ENCODE measurements at places on chromosomes 1 and 21.

DNA sequence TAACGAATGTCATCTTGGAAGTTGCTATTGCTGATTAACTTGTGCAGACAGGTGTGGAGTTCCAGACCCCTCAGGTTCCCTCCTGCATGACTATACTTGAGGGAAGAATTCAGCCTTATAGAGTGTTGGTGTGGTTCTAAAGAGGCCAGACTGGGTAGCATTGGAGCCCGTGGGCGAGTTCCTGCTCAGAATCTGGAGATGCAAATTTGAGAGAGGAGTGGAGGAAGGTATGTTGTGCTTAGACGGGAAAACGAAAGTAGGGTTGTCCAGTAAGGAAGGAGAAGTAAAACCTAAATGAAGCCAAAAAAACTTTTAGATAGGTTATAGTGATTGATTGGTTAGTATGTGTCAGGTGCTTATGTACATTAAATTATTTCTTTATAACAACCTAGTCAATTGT is 79.2 kb downstream of the ZNF326 start:
- no peak for DNase-seq

DNA sequence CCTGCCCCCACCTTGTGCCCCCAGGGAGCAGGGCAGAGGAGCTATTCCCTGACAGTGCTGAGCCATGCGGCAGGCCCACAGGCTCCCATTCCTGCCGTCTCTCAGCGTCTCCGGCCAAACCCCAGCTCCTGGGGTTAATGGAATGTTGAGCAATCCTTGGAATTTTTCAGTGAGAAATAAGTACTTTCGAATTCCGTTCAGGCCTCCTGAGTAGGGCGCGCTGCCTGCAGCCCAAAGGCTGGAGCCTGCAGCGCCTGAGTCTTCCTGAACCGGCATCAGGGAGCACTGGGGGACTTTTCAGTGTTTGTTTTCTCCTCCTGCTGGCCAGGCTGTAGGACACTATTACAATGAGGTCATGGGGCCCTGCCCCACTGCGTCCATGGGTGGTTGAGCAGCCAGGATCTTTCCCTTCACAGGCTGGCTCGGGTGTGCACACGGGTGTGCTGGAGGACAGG is 33.3 kb upstream of the CSF1 start:
- DNase-seq, result no peak

DNA sequence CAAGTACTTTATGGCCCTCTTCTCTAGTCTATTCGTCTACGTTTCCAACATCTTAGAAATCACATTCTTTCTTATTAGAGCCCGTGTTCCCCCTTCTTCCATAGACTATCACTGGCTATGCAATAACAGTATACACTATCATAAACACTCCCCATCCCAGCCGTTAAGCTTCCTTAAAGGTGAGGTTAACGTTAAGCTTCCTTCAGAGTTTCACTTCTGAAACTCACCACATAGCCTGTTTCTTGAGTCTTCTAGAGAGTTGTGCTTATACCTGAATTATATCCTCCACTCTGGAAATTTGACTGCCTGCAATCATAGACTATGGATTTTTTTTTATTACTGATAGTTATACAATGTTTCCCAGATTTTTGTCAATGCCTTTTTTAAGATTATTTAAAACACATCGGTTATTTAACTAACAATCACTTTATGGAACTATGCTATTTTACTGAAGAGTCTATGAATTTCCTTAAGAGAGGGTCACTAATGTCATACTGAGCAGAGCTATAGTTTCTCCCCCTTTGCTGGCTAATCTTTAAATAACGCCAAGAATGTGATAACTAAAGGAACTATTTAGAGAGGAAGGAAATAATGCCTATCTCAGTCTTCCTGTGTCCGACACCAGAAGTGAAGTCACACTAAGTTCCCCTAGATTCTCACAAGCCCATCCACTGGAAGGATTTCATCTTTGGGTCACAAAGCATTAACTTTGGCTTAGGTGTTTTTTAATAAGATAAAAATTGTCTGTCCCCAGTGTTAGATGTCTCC is 16.8 kb downstream of the FCER1A start:
- DNase-seq, result no peak

DNA sequence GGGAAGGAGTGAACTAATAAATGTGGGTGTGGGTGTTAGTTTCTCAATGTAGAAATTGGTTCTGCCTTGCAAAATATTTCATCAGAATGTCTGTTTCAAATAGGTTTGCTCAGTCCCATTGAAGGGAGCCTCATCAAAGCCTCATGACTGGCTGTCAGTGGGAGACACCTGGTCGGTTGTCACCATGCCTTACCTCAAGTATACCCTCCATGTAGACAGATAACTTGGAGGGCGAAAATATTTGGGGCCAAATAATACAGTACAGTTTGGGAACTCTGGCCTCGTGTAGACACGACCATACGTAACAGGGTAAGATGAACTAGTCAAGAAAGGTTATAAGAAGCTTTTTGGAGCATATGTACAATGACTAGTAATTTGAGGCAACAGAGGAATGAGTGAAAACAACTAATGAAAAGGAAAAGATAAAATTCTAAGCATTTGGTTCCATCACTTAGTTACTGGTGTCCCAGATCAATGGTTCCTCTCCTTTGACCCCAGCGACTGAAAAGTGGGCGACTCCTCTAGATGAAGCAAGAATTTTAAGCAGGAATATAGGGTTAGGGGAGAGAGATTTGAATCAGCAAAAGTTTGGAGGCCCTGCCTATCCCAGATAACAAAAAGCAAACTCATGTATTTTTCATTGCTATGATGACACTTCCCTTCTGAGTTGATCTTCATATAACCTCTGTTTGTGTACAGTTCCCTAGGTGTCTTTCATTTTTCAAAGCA is 163.9 kb downstream of the LRRC40 start:
- DNase-seq, result no peak

GRCh38 chr1:158153179-158153578 is 27.5 kb upstream of the CD1D start:
- DNase-seq, result no peak

DNA sequence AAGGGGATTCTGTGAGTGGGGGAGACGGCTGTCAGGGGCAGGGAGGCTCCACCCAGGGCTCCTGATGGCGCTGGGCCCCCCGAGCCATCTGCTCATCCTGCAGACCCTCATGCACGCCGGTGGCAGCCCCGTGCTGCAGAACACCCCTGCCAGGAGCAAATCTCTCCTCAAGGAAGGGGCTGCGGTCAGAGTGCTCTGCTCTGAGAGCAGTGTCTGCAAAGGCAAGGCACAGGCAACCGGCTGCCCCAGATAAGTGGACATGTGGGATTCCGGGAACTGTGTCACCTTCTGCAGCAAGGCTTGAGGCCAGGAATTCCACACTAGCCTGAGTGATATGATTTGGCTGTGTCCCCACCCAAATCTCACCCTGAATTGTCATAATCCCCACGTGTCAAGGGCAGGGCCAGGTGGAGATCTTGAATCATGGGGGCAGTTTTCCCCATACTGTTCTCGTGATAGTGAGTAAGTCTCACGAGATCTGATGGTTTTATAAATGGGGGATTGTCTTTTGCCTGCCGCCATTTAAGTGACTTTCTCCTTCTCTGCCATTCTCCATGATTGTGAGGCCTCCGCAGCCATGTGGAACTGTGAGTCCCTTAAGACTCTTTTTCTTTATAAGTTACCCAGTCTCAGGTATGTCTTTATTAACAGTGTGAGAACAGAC is 101.0 kb downstream of the PDE9A start:
- no peak for DNase-seq

DNA sequence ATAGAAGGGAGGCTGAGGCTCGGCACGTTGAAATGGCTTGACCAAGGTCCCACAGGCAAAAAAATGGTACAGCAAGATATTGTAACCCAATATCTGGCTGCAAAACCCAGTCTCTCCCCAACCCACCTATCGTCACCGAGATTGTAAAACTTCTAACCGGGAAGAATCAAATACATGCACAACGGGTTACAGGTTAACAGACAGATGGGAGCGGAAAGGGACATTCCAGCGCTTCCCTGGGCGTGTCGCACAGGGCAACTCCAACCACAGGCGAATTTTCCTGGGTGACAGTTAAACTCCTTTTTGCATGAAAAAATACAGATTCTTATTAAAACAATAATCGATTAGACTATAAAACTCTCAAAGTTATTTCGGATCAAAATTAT is 31.8 kb upstream of the JUN start:
- DNase-seq, result no peak

DNA sequence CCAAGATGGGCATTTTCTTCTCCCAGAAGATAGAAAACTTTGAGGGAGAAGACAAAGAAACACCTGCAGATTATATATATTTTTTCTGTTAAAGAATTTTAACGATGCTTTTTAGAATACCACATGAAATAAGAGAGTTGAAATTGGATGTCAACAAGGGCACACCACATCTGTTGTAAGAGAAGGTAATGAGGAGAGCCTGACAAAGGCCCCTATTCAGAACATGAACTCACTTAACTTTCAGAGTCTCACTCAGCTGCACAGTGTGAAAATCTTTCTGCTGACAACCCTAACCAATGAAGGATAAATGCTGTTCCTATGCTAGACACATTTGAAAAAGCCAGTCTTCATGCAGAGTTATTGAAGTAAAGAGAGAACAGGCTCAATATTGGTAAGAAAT is 7.3 kb downstream of the KRTAP22-2 start:
- no peak for DNase-seq

- DNase-seq, result no peak
Observed at GRCh38 chr1:204341380-204341779, 18.3 kb downstream of the PLEKHA6 start.

- DNase-seq, result peak; percentile 36
Observed at GRCh38 chr1:113835686-113836290, 23.5 kb upstream of the RSBN1 start.

GRCh38 chr1:192879406-192879805 is 70.6 kb downstream of the RGS2 start:
- no peak for DNase-seq

- no peak for DNase-seq
Observed at GRCh38 chr1:154802982-154803920, 66.8 kb downstream of the KCNN3 start.

- no peak for DNase-seq
Observed at GRCh38 chr1:15902882-15903281, 55.4 kb downstream of the SPEN start.

DNA sequence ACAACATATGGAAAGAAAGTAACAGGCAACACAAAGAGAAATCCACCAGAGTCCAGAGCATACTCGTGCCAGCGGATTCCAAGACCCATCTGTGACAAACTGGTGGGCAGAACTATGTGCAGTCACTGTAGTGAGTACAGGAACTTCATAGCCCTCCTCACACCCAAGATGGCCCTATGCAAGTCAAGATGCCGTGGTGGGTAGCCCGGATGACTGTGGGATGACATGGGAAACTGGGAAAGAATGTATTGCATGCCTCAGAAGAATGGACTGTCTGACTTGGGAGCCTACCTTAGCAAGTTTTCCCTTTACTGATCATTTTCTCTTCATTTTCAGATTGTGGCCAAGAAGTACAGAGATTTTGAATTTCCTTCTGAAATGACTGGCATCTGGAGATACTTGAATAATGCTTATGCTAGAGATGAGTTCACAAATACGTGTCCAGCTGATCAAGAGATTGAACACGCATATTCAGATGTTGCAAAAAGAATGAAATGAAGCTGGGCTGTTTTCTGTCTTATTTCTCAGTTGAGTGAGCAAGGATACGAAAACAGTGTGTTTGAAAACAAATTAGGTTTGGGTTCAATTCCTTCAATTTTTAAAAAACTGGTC is 47.3 kb downstream of the CLIC6 start:
- no peak for DNase-seq

DNA sequence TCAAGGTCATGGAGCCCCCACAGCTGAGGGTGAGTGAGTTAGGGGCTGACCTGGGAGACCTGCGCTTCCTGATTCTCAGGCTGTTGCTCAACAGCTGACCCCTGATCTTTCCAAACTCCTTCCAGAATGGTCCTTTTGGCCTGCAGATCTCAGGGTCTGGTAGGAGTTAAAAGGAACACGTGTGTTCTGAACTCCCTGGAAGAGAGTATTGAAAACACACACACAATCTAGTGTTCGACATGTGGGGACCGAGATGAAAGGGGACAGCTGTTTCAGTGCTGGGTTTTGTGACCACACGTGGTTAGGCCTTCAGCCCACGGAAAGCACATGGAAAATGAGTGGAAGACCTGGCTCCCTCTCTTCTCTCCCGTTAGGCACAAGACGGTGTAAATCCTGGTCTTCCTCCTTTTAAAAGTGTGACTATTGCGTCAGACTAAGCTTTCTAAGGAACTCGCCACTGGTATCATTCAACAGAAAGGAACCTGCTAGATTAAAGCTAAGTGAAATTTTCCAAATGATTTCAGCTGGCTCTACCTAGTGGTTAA is 49.6 kb downstream of the RUNX1 start:
- DNase-seq, result no peak

DNA sequence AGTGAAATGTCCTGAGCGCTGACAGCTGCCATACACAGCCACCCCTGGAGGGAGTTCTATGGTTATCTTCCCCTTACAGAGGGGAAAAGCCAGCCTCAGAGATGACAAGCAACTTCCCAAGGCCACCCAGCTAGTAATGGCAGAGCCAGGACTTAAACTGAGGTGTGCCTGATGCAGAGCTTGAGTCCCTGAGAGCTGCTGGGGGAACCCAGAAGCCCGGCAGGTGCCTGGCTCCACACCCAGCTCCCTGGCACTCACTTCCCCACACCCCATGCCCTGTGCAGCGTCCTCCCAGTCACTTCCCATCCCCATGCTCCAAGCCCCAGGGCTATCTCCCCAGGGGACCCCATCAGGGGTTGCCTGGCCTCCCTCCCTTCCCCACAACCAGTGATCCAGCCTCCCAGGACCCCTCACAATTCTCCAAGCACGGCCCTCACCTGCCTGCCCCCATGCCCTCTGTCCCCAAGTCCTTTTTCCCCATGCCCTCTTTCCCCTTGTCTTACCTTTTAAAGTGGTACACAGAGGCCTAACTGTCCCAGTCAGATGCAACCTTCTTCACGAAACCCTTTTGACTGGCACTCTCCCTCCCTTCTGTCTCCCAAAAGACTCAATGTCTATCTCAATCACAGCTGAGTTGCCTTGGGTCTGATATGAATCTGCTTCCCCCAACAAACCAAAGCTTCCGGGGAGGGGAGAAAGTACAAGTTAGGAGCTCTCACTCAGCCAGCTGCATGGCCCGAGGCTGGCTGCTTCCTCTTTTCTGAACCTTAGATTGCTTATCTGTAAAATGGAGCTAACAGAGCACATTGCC is 39.8 kb upstream of the LRP8 start:
- DNase-seq, result peak; percentile 22

- no peak for DNase-seq
Observed at GRCh38 chr1:47229031-47229885, 2.8 kb downstream of the TAL1 start.

- DNase-seq, result no peak
Observed at GRCh38 chr21:29230551-29231261, 68.0 kb upstream of the BACH1 start.

Measured in stimulated activated CD4-positive, alpha-beta T cell treated with anti-CD3 and anti-CD28 coated beads, Interleukin-4, amount 100 ng/mL, for 24 hours (primary cell).